ENCODE measurements at places on chromosomes 2 and 18.

DNA sequence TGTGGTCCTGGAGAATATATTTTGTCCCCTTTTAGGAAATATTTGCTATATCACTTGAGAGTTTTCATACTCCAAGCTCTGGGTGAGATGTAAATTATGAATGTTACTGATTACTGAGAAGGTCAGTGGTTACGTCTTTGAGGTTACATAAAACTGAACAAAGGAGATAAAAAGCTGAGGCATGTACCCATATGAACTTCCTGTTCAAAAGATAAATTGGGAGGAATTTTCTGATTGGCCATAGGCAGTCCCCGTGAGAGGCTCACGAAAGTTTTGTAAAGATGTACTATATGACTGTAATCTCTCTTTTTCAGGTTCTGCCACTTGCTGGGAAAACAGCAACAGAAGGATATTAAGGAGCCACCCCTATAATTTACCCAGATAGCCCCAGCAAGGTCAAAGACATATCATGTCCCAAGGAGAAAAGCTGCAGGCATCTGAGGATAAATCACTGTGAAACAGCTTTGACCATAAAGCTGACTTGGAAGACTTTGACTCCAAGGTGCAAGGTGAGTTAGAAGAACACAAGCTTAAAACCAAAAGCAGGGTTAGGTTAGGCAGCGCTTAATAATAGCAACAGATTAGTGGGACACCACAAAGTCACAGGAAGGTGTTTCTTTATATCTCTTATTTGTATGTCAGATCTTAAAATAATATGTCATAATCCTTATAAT is 90.4 kb downstream of the OSBPL6 start:
- DNase-seq: no peak

GRCh38 chr2:126978333-126978732 is 79.6 kb downstream of the TEX51 start:
- DNase-seq: no peak

- no peak for DNase-seq
Measured at GRCh38 chr18:68803356-68803755, 5.5 kb downstream of the CCDC102B start.

- DNase-seq: no peak
Measured at GRCh38 chr2:172100080-172100934, 2.4 kb downstream of the DLX2 start.

DNA sequence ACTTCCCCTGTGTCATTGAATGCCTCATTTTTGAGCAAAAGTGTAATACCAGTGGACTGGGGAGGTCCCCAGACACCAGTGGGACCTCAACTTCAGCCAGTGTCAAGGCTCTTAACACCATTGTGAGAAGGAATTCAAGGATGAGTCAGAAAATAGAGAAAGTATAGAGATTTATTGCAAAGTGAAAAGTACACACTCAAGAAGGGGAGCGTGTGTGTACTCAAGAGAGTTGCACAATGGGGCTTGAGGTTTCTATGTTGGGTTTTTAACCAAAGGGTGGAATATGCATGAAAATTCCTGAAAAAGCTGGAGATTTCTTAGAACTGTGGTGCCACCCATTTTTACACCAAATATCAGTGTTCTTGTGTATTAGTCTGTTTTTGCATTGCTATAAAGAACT is 81.9 kb downstream of the ADCYAP1 start:
- no peak for DNase-seq

GRCh38 chr2:59034837-59035236 is 793.7 kb upstream of the FANCL start:
- no peak for DNase-seq

DNA sequence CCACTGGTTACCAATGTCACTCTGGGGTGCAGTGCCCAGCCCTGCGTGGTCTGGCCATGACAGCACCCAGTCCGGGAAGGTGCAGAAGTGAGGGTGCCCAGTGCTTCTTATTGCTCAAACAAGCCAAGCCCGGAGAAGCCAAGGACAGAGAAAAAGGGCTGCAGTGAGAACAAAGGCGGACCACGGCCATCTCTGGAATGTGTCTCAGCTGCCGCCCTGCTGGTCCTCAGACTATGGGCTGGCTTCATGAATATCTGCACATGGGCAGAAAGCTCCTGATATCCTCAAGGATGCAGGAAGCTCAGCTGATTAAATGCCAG is 28.7 kb downstream of the COPS9 start:
- DNase-seq: no peak

DNA sequence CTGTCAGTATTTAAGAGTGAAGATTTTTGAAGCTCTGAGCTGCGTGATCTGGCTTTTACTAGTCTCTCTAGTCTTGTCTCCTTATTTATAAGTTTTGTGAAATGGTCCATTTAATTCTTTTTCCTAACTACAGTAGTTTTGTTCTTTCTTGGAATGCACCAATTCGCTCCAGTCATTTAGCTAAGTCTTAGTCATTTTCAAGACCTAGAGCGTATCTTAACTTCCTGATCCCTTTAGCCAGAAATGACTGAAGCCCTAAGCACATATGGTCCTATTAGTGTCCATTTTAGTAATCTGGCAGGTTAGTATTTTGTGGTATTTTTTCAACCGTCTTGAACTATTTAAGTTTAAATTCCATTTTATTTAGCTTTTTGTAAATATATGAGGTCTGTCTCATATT is 3.6 kb downstream of the BIRC6 start:
- DNase-seq: no peak

DNA sequence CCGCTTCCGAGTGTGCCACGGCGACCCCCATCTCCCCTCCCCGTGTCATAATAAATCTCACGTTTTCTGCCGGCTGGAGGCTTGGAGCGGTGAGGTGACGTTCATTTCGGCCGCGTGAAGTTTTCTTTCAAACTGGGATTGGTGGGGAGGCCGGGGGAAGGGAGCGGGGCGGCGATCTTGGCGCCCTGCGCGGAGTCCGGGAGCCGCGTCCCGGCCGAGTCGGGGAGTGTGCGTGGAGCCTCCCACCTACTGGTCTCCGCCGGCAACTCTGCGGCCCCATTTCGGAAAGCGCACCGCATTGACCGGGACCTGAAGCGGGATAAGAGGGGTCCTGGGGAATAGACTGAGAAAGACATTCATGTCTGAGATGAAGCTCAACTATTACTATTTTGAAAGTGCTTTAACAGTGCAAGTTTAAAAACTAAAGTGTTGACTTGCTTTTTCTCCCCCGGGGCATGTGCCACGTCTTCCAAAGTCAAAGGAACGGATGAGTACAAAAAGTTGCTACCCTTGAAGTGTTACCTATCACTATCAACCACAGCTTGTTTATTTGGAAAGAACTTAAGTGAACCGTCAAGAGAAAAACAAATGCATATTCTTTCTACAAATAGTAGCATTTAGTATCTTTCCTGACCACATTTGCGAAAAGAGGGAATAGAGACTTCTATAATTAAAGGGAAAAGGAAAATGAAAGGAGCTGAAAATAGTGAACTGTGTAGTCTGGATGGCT is 818 bp upstream of the IKZF2 start:
- no peak for DNase-seq

DNA sequence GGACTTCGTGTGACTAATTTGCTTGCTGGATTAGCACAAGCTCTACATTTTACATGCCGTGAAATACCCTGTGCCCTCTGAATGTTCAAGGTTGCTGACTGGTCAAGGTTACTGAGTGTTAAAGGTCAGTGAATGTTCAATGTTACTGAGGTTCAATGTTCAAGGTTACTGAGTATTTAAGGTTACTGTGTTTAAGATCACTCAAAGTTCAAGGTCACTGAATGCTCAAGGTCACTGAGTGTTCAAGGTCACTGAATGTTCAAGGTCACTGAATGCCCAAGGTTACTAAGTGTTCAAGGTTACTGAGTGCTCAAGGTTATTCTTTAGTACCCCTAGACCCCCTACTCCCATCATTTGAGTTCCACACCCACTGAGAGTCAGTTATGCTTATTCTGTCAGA is 277.6 kb downstream of the CLIP4 start:
- DNase-seq: no peak

GRCh38 chr2:16588565-16588964 is 77.1 kb downstream of the CYRIA start:
- no peak for DNase-seq

- no peak for DNase-seq
Measured at GRCh38 chr2:218727502-218728165, 17.0 kb downstream of the TTLL4 start.

GRCh38 chr2:190651413-190651812 is 2.5 kb downstream of the NAB1 start:
- no peak for DNase-seq

DNA sequence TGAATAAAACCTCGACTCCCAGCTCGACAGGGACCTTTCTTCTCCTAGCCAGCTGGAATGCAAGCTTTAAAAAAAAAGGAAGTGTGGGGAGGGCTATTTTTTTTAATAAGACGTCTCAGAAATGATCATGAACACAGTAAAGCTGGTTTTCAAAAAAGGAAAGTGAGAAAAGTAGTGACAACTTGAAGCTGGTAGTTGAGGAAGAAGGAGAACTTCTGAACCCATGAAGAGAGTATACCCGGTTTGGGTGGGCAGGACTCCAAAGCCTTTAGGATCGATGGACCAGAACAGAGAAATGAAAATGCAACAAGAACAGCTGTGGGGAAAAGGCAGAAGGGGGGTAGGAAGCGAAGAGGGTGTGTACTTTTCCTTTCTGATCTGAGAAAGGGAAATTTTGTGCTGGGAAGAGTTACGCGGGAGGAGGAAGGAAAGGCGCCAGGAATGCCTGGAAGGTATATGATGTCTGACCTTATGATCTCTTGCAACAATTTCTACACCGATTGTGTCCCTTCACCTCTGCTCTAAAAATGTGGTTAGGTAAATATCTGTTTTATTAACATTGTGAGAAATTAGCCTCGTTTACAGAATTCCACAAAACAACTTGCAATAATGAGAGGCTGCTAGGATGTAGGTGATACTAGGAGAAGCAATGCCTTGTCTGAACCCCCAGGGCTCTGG is 22.6 kb upstream of the CYP1B1 start:
- no peak for DNase-seq

GRCh38 chr2:204145791-204146190 is 209.2 kb downstream of the ICOS start:
- no peak for DNase-seq

DNA sequence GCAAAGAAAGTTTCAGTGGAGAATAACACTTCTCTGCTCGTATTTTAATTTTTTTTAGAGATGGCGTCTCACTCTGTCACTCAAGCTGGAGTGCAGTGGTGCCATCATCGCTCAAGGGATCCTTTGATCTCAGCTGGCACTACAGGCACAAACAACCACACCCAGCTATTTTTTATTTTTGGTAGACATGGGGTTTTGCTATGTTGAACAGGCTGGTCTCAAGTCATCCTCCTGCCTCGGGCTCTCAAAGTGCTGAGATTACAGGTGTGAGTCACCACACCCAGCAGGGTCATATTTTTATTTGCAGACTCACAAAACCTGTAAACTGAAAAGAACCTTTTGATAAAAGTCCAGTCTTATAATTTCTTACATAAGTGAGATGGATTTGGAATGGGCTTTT is 2.6 kb downstream of the TRAK2 start:
- no peak for DNase-seq

DNA sequence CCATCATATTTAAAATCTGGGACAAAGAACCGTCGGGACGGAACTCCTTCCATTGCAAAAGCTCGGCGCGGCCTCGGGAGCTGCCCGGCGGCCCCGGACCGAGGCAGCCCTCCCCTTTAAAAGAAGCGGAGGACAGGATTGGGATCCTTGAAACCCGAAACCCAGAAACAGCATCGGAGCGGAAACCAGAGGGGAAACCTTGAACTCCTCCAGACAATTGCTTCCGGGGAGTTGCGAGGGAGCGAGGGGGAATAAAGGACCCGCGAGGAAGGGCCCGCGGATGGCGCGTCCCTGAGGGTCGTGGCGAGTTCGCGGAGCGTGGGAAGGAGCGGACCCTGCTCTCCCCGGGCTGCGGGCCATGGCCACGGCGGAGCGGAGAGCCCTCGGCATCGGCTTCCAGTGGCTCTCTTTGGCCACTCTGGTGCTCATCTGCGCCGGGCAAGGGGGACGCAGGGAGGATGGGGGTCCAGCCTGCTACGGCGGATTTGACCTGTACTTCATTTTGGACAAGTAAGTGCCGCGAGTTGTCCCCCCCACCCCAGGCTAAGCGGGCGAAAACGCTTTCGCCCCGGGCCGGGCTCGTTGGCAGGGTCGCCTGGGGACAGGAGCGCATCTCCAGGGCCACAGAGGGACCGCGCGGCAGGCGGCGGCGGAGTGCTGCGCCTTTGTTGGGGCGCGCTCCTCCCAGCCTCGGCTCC is at the start of gene ANTXR1:
Gene ANTXR1, plus strand, starts transcription at position 38 of the 698 bp plus-strand sequence. Its CDS starts 321 bp downstream, at position 359.
- no peak for DNase-seq

DNA sequence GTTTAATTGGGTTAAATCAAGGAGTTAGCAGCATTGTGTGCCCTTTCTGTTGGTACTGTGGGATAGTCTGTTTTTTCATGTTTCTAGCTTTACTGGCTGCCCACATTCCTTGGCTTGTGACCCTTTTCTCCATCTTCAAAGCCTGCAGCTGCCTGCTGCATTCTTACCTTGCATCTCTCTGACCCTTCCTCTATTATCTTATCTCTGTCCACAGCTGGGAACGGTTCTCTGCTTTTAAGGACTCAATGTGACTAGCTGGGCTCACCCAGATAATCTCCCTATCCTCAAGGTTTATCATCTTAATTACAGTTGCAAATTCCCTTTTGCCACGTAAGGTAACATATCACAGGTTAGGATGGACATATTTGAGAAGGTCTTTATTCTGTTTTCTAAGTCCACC is 199.7 kb downstream of the KCNS3 start:
- DNase-seq: no peak

GRCh38 chr2:201203916-201204654 is 21.1 kb downstream of the CASP10 start:
- DNase-seq: no peak

All from activated naive CD8-positive, alpha-beta T cell treated with anti-CD3 and anti-CD28 coated beads, Interleukin-2, amount 50 U/mL, for 16 hours (primary cell).